Trophoblast cell (in vitro differentiated cells and primary cell): ENCODE measurements at places on chromosomes 1 and 21.

- no peak for DNase-seq
Observed at GRCh38 chr21:25462517-25462971, 144.7 kb downstream of the MRPL39 start.

DNA sequence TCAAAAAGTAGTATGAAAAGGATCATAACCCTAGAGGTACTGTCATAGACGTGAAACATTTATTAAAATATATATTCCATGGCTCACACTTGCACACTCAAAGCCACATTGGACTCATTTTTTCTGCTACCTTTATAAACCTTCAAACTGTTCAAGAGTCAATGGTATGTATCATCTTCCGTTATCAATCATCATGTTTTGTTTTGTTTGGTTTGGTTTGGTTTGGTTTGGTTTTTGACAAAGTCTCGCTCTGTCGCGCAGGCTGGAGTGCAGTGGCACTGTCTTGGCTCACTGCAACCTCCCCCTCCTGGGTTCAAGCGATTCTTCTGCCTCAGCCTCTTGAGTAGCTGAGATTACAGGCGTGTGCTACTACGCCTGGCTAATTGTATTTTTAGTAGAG, 1.8 kb downstream of the IFNAR2 start:
- no peak for DNase-seq

DNA sequence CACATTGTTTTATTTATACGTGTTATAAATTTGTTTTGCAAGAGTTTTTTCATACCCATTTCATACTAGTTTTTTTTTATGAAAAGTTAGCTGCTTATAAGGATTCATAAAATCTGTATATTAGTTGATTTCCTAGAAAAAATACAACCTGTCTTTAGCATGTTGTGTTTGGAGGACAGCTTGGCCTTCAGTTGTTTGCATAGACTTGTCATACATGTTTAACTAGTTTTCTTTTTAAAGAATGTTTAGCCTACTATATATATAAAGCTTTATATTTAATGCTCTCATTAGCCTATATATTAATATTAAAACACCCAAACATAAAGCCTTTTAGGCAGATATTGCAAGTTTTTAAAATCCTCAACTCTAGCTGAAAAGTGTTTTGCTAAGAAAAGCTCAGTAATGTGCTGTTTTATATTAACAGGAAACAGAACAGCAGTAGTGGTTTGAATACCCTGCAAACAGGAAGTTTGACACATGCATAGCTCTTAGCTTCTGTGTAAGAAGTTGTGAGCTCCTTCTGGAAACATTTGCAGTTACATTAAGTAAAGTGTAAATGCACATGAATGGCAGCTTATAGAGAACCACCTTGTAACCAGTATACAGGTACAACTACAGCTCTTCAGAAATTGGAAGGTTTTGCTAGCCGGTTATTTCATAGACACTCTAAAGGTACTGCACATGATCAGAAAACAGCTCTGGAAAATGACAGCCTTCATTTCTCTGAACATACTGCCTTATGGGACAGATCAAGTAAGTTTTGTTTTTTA, at the start of gene PRKACB:
TSS of gene PRKACB (plus strand) at position 476 of the 770 bp plus-strand sequence. CDS start at position 567, 91 bp downstream.
- DNase-seq = no peak

DNA sequence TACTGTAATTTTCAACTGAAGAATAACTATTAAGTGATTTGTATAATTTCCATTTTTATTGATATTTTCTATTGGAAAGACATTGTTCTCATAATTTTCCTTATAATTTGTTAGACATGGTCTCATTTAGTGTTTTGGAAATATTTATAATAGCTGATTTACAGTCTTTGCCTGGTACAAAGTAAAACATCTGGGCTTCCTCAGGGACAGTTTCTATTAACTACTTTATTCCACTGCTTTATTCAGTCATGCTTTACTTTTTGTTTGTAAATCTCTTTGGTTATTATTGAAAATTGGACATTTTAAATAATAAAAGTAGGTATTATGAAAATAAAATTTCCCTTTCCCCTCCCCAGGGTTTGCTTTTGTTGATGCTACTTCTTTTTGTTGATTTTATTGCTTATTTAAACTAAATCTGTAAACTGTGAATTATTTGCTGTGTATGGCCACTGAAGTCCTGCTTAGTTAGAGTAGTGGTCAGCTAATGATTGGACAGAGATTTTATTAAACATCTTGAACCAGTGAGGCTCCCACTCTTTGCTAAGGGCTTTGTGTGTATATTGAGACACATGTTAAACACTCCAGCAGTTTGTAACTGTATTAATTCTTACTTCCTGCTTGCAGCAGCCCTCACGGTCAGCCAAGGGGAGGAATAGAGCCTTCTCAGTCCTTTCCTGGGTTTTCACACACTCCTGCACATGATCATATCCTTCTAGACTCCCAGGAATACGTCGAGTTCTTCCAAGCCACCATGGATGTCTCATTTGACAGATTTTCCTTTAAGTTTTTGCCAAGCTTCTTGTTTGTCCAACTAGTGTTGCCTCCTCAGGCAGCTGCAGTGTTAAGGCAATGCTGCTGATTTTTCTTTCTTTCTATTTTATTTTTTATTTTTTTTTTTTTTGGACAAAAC, 994.6 kb upstream of the PRMT6 start:
- no peak for DNase-seq

DNA sequence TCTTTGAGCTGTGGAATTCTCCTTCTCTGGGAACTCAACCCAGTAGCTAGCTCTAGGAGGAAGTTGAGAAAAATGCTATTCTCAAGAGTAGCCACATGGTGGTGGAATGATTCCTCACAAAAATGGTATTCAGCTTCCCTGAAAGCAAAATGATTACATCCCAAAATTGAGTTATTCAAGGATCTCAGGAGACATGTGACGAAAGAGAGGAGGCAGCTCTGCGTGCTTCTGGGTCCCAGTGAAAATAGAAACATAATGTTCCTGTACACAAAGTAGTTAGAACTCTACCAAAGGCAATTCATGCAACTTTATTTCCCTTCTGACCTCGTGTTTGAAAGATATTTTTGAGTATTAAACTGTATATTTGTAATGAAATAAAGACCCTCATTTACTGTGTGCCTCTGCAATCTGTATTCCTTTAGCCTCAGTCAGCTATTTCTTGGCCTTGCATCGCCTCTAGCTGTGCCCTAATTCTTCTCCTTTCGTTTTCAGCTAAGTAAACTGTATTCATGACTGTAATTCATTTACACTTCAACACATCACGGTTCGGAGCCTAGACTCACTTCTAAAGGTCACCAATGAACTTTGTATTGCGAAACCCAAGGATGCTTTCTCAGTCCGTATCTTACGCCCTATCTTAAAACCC, 167.3 kb downstream of the FASLG start:
- DNase-seq = peak; percentile 35

DNA sequence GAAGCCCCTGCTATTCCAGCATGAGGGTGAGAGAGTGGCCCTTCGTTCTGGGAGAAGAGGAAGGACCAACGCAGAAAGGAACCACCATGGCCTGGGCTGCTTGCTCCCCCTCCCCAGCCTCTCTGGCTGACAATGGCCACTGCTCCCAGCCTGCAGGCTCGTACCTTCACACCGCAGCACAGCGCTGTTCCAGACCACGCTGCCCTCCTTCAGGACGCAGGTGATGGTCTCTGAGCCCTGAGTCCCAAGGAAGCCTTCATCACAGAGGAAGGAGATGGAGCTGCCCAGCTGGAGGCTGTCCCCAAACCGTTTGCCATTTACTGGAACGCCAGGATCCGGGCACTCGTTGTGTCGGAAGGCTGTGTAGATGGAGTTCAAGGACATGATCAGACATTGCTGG, 124.9 kb upstream of the HMGB4 start:
- no peak for DNase-seq

- DNase-seq = no peak
Observed at GRCh38 chr1:27139980-27140379, 14.9 kb downstream of the SLC9A1 start.

DNA sequence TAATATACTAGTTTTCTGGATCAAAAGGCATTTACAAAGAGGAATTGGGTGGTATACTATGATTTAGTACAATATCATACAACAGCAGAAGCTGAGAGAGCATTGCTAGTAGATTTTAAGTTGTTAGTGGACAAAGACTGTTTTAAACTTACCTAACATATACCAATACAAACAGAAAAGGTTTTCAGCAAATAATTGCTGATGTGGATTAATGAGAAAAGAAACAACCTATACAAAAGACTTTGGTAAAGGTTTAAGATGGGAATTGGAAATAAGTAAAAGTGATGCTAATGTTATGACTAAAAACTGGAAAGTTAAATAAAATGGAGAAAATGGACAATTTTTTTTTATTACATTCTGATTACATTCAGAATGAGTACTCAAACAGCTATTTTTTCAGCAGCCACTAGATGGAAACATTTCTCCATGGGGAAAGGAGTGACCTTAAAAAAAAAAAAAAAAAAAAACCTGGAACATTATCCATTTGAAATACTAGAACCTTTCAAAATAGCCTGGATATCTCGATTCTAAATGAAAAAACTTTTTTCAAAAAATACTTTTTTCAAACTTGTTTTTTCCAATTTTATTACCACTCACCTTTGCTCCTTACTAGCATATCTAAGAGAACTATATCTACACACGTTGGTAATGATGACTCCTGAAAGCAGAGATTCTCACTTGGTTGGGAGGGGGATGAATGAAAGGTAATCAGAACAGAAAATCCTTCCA, 55.4 kb downstream of the EPRS1 start:
- DNase-seq = peak; percentile 42

DNA sequence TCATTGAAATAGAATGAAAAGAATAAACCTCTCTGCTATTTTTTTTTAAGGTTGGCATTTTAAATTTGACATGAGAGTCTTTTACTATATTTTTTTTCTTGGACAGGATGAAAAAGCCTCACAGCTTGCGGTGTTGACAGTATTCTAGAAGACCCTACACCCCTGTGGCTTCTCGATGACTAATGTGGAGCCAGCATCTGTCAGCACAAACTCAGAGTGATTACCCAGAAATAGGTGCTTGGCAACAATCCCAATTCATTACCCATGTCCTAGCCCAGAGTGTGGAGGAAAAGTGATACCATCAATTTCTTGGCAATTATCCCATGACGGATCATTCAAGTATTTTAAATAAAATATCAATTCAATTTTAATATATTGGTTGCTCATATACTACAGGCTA, 186.8 kb upstream of the MAP1LC3C start:
- no peak for DNase-seq

GRCh38 chr1:41490911-41491310, 6.4 kb upstream of the EDN2 start:
- DNase-seq = no peak

- no peak for DNase-seq
Observed at GRCh38 chr1:107263291-107263915, 122.6 kb downstream of the NTNG1 start.

- DNase-seq = peak; percentile 25
Observed at GRCh38 chr1:228410015-228410414, 3.4 kb upstream of the TRIM11 start.

DNA sequence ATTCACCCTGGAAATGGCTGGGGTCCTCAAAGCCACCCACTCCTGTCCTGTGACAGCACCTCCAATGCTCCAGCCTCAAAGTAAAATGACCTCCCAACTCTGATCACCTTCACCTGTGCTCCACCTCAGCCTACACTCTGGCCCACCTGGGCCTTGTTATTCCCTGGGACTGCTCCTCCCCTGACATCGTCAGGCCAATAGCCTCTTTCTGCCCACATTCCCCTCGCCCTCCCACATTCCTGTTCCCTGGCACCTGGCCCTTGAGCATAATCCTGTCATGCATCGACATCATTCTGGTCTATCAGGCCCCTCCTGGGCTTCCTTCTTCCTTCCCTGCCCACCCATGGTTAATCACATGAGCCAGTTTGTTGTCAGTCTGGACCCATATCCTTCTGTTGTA, 13.2 kb upstream of the BCAR3 start:
- DNase-seq = no peak

DNA sequence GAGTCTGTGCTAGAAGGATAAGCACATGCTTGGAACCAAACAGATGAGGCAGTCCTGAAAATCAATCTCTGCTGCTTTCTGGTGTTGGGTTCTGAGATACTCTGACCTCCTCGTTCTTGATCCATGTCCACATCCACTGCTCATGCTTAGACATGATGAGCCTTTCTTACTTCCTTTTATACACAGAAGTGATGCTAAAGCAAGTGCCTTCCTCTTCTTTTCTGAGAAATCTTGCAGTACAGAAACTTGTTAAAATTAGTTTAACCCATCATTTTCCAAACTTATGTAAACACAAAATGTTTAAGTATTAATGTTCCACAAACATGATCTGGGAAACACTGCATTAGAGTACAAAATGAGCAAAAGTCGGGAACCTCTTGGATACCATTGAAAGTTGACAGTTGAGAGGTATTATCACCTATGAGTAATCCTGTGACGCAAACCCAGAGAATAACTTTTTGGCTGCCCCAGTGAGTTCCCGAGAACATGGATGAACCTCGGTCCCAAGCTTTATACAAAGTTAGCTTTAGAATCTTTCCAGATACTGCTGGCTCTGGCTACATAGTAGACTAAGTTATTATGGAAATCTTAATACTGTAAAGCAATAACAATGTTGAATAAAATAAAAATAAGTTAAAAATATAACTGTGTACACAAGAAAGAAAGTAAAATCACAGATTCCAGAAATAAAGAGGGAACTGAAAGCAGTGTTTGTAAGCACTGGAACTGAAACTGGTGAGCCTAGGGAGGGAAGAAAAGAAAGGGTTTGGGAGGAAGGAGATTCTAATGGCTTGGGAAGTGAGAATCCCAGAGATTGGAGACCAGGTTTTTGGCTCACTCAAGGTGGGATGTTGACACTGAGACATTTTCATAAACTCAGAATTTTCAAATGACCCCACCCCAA, 429.3 kb upstream of the RUNX1 start:
- DNase-seq = no peak

DNA sequence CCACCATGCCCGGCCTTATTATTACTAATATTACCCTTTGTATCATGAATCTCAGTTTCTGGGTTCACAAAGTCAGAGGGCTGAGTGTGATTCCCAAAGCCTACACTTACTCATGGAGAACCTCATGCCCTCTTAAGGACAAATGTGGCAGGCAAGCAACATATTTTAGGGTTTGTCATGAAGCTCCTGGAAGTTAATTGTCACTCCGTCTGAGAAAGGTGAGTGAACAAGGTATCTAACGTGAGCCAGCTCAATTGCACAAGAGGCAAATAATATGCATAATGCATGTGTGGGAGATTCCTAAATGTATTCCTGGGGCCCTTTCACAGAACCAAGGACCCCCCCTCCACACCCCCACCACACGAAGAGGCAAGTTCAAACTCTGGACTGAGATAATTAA, 10.1 kb upstream of the TIAM1 start:
- peak; percentile 85 for DNase-seq
